ENCODE measurements at places on chromosomes 7 and 10.

GRCh38 chr7:139741239-139741638 lies 36.6 kb downstream of the HIPK2 start:
- no peak for DNase-seq

DNA sequence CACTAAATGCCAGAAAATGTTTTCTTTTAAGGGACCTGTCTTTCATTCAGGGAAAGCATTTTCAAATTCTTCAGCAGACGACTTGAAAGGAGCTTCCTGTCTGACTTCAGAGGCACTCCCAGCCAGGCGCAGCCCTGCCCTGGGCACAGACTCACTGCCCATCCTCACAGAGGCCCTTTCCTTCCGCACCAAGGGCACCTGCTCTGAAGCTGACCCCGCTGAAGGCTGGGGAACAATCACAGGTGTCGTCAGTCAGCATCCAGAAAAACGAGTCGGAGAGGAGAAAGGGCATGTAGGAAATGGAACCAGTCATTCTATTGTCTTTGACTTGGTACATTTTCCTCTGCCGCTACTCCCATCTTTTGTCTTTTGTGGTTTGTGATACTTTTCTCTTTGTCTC lies 125.3 kb upstream of the PARD3 start:
- DNase-seq, result no peak

DNA sequence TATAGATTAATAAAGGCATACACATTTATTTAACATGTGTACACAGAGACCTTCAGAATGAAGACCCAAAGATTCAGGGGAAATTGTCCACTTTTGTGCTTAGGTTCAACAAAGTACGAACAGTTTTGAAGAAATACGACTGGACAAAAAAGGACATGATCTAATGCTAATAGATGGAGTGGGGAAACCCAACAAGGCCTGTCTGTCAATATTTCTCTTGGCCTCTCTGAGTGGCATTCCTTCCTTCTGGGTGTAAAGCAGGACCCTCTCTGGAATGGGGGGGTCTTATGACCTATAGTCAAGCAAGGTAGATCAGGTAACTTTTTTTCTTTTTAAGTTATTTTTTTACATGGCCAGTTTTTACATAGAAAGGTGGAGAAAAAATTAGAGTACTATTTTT lies 222.3 kb upstream of the IGFBP3 start:
- no peak for DNase-seq

- DNase-seq, result peak; percentile 79
These were observed 18.3 kb downstream of the LIPM start for GRCh38 chr10:88820748-88821401.

DNA sequence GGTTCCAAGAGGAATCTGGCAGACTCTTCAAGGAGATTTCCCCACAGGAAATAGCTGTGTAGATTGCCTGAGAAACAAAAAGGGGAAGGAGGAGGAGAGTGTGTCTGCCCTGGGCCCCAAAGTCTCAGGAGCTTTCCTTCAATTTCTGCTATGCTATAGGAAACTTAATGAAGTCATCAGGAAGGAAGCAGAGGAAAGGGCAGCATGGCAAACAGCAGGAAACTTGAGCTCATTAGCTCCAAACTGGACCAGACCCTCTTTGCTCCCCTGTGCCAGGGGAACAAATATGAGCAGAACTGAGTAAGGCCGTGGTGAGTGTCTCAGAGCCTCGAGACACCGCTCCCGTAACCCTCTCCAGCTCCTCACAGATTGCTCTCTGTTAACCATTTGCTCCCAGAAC lies 4.8 kb upstream of the KCNIP2 start:
- no peak for DNase-seq

DNA sequence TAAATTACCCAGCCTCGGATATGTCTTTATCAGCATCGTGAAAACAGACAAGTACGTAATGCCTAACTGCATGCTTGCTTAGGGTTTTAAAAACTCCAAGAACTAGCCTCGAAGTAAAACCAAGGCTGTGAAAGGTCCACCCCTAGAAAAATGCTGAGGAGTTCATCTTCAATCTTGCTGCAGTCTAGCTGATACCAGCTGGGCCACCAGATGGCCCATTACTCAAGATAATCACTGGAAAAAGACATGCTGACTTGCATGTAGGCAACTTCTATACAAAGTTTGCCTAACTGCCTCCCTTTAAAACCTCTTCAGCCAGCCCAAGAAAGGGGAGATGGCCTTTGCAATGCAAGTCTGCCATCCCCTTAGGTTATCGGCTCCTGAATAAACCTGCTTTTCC lies 614.1 kb downstream of the GALNT17 start:
- DNase-seq, result no peak

GRCh38 chr10:59285848-59286247 lies 76.5 kb downstream of the FAM13C start:
- no peak for DNase-seq

GRCh38 chr7:130149281-130150139 lies 55.7 kb downstream of the TMEM209 start:
- DNase-seq, result no peak

GRCh38 chr10:48885376-48885775 lies 54.3 kb downstream of the LRRC18 start:
- DNase-seq, result no peak

GRCh38 chr7:102152672-102153598 lies 133.7 kb upstream of the SH2B2 start:
- peak; percentile 9 for DNase-seq

DNA sequence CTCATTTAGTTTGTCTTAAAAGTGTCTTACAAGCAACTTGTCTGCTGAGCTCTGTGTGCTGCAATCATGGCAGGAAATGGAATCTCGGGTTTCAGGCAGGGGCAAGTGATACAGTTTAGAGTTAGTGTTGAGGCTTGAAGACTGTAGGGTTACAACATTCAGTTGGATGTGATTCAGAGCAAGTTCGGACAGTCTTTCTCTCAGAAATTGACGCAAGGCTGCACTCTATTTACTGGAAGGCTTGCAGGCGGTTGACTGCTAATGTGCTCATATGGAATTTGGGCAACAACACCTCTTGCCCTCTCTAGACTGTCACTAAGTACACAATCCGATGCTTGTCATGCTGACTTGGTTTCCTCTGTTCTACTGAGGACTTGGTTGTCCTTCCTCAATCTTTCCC lies 161.7 kb upstream of the BMPER start:
- peak; percentile 64 for DNase-seq

All from GM04504 (cell line).